ENCODE measurements at places on chromosomes 2 and 18.

DNA sequence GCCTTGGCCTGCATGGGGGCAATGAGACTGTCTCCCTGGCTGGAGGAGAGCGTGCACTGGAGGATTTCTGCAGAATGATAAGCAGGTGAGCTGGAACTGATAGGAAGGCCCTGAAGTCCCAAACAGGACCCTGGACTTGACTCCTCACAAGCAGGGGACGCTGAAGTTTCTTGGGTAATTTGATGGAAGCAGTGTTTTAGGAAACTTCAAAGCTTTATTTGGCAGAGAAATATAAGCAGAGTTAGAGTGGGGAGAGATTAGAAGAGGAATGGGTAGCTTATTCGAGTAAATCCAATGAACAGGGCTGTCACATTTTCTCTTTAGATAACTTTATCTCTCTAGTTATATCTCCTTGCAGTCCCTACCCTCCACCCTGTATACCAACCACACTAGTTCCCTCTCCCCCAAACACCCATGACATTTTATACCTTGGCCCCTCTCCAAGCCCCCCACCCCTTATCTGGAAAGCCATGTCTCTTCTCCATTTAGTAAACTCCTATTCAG, 73.6 kb upstream of the IGFBP5 start:
- DNase-seq = no peak

DNA sequence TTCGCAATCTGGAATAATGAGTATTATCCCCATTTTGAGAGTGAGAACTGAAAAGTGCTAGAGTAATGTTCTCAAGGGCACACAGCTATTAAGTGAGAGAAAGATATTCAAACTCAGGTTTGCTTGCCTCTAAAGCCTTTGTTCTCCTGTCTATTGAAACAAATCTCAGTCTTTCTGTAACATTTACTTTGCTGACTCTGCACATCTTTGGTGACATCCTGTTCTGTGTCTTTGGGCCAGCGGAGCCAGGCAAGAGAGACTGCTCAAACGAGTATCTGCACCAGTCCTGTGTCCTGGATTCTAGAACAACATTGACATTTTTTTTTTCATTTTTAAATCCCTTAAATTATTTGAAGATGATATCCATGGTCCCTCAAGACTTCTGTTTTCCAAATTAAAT, 1539.2 kb upstream of the PIK3C3 start:
- no peak for DNase-seq

GRCh38 chr18:13428319-13428718, 209.8 kb downstream of the LDLRAD4 start:
- DNase-seq = no peak

DNA sequence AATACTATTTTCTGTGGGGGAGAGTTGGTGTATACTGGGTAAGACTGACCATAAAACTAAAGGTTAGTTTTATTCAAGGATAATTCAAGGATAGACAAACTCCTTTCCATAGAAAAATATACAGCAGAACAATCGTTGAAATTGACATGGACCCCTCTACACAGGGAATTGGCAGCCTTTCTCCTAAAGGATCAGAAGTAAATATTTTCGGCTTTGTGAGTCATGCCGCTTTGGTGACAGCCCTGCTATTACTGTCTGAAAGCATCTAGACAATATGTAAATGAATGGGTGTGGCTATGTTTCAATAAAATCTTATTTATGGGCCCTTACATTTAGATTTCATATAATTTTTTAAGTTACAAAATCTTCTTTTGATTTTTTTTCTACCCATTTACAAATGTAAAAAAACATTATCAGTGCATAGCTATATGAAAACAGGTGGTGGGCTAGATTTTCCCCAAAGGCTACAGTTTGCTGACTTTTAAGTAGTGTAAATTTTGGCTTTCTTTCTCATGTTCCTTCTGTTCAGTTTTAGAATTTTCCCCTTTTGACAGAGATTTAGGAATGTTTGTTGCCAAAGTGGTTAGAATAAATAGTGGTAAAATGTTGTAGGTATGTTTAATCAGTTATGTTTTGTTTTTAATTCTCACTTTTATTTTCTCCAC, 270.6 kb downstream of the DCC start:
- DNase-seq = no peak

- DNase-seq = no peak
These were observed 117.6 kb upstream of the SPATS2L start for GRCh38 chr2:200188876-200189275.

DNA sequence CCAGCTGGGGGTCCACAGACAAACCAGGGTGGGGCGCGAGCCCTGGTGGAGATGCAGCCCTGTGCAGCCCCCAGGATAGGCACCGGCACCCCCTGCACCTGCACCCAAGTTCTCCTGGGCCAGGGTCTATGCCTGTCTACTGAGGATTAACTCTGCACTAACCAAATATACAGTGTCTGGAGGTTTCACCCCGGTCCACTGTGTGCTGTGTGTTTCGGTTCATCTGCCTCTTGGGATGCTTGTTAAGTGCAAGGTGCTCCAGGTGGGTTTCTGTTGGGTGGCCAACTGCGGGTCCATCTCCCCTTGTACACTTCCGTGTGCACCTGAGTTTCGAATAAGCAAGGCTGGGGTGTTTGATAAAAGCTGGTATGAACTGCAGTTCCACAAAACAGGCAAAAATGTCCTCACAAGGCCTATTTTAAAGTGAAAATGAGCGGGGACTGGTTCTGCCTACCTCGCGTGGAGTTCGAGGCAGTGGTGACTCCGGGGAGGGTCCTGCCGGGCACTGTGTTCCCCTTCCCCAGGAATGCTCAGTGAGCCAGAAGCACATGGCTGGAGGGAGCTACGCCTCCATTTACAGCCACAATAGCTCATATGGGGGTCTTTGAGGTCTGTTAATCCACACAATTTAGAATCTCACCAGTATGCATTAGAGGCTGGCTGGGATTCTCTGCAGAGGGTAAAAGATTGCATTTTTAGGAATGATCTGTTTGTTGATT, 70.7 kb downstream of the EDAR start:
- DNase-seq = no peak

DNA sequence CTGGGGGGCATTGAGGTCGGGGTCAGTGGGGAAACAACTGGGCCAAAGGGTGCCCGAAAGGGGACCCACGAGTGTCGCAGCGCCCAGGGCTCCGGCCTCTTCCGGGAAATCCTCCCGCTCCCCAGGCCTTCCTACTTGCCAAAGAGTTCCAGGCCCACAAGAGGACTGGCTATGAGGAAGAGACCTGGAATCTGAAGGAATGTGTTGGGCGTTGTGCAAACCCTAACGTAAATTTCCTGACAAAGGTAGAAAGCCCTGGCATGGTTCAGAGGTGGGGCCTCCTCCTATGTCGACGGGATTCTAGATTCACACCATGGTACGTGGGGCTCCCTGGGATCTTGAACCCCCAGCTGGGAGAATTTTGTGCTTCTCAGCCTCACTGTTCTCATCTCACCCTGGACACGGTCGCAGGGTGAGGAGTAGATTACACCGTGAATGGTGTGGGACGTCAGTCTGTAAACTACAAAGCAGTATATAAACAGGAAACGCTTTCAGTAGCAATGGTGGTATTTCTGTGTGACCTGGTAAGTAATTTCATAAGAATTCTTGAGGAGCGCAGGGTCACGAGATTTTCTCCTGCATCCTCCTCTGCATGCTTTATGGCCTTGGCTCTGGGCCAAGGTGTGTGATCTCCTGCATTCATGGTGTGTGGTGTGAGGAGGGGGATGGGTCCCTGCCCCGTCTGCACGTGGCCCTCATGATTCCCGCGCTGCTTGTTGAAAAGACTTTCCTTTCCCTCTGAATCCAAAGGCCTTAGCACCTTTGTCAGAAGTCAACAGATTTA, 868 bp downstream of the HSBP1L1 start:
- peak; percentile 77 for DNase-seq

GRCh38 chr2:162704496-162704895, 134.1 kb downstream of the KCNH7 start:
- DNase-seq = no peak

DNA sequence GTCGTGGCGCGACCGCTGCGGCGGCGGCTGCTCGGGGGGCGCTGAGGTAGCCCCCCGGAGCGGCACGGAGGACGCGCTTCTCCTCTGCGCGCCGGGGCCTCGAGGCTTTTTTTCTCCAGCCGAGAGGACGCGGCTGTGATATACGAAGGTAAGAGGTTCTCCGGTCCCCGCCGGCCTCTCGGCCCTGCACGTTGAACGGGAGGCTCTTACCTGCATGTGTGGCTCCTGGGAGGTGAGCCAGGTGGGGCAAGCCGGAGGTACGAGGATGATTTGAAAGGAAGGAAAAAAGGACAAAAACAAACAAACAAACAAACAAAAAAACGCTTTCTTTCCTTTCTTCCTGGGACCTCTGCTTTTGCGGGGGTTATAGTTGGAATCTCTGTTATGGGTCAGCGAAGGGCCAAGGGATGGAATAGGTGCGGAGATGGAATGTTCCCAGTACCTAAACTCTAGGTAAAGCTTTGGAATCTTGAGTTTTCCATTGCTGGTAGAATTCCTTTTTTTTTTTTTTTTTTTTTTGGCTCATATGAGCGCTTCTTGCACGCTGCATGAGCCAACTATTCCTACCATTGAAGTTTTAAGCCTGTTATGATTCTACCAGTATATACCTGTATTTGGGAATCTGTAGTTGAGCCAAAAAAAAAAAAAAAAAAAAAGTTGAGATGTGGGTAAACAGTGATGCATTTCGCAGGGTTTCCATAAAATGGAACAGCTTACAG, 674 bp downstream of the PTPN4 start:
- DNase-seq = peak; percentile 15

- peak; percentile 38 for DNase-seq
These were observed 158.5 kb upstream of the REV1 start for GRCh38 chr2:99648178-99648844.

DNA sequence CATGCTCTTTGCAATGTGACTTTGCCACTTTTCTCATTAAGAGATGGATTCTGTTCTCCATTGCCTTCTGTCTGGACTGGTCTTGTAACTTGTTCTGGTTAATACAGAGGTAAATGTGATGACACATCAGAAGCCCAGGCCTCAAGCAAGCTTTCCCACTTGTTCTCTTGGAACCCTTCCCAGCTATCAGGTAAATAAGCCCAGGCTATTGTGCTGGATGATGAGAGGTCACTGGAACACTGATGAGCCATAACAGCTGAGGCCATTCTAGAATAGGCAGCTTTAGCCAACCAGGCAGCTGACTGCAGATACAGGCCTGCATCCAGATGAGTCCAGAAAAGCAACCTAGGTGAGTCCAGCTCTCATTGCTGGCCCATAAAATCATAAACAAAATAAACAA, 1007.0 kb upstream of the ACVR2A start:
- DNase-seq = no peak

- no peak for DNase-seq
These were observed 293.8 kb downstream of the CYP26B1 start for GRCh38 chr2:71853858-71854257.

DNA sequence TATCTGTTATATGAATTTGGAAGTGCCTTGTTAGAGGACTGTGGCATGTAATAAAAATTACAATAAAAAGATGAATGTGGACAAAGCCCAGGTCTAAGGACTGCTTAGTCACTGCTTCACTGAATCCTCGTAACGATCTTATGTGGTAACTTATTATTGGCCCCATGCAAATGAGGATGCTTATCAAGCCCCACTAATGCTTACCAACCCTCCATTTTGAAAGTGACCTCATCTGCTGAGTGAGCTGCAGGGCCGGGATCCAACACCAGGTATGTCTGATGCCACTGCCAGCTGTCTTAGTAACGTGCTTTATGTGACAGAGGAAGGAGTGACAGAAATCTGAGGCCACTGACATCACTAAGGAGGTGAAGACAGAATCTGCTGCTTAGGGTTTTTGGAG, 65.3 kb upstream of the CCDC85A start:
- DNase-seq = no peak

GRCh38 chr18:10727477-10727876, 201.7 kb downstream of the NAPG start:
- no peak for DNase-seq

DNA sequence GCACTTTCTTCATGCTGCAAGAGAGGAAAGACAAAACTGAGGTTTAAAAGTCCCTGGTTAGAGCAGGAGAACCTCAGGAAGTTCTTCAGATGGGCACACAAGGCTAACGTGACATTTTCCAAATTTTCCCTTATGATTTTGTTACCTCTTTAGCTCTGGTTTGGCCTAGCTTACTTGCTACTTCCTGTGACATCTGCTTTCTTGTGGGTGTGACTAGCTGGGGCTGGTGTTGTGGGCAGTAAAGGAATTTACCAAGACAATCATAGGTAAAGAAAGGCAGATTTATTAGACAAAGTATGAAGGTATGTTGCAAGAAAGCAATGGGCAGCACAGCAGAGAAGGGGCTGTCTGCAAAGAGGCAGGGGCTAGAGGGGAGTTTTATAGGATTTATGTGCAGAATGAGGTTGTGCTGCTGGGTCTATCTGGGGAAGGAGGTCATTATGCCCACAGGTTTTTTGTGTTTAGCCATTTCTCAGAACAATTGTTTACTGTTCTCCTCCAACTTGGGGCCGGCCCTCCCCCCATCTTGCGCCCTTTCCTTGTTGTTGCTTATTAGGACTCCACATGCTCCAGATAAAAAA, 6.7 kb upstream of the TNP1 start:
- no peak for DNase-seq

DNA sequence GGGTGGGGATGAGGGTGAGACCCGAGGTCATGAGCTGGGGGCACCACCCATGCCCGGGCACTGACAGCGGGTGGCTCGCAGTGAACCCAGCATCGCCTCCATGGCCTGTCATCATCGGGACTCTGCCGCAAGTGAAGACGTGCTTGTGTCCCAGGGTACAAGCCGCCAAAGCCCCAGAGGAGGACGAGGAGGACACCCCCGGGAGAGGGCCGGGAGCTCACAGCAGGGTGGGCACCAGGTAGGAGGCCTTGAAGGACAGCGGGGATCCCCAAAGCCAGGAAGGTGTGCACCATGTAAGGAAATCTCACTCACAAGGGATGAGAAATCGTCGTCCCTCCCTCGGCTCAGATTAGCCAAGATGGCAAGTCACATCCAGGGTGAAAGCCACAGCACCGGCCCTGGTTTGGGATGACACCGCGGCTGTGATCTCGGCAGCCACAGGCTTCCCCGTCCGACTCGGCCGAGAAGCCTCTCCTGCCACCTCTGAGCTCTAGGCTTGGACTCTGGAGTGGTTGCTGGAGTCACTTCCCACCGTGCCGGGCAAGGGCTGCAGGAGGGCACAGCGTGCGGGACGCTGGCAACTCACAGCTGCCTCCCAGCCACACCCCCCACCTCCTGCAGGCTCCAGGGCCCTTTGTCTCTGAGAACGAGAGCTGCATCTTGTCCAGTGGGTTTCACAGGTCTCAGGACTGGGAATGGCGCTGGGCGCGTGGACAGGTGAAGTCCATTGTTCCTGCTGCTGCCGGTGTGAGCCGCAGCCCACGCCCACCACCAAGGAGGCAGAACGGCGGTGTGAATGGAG, 81.6 kb upstream of the CTDP1 start:
- DNase-seq = no peak

GRCh38 chr2:48912110-48912509, 156.6 kb upstream of the LHCGR start:
- no peak for DNase-seq

- no peak for DNase-seq
These were observed 1037.9 kb upstream of the DDX18 start for GRCh38 chr2:116776556-116776955.

All from suppressor macrophage (primary cell).